ENCODE measurements at places on chromosomes 5 and 9.

GRCh38 chr9:126420135-126420534 lies 93.5 kb downstream of the MVB12B start:
- DNase-seq, result no peak

DNA sequence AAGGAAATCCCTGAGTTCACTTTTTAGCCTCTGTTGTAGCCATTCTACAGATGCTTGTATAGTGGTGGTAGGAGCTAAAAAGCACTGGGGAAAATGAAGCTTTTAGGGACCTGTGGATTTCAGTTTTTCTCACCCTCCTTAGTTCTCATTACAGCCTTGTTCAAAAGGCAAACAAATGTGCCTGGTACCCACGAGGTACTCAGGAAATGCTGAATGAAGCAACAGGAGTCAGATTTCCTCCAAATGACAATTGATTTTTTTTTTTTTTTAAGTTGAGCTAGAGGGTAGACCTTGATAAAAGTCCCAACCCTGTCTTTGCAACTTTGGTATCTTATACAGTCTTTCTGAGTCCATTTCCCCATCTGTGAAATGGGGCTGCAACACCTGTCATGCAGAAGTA lies 21.3 kb upstream of the TMOD1 start:
- DNase-seq, result no peak

GRCh38 chr5:64883912-64884311 lies 115.2 kb downstream of the CWC27 start:
- no peak for DNase-seq

DNA sequence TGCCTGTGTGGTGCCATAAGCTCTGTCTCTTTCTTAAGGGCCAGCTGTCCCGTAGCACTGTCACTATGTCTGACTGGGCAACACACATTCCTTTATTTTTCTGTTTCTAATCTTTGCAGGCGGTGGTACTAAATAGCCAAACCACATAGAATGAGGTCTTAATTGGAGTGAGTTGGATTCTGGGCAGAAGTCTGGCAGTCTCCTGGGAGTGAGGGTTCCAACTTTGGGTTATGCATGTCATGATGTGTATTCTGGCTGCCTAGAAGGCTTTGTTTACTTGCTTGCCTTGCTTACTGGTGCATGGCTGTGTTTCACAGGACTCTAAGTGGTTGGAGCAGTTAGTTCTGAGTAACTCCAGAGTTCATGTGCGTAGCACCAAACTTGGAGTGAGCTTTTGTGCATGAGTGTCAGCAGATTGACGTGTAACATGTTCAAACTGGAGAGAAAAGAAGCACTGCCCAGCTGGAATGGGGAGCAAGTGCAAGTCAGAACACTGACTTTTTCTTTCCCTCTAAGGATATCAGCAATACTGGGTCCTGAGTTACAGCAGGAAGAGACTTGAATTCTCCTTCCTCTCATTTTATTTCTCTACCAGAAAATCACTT lies 185.8 kb downstream of the PCSK1 start:
- no peak for DNase-seq

GRCh38 chr5:127070243-127070642 lies 3.1 kb downstream of the C5orf63 start:
- DNase-seq, result no peak

DNA sequence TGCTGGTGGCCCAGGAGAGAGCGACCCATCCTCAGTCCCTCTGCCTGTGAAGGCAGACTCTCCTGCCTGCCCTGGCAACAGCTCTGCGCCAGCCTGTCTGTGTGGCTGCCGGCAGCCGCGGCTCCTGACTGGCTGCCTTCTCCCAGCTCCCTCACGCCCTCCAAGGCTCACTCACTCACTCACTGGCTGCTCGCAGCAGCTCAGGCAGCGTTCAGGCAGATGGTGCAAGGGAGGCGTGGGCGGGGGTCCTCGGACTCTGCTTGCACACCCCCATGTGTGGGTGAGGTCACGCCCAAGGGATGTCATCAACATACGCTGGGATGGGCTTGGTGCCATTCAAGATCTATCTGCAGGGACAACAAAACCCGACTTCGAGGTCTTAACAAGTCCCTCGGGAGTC lies 66.7 kb downstream of the DAB2IP start:
- no peak for DNase-seq

- no peak for DNase-seq
These were observed 560.6 kb downstream of the PRR16 start for GRCh38 chr5:121024416-121025311.

GRCh38 chr5:72624641-72625236 lies 117.5 kb upstream of the ZNF366 start:
- DNase-seq, result no peak

DNA sequence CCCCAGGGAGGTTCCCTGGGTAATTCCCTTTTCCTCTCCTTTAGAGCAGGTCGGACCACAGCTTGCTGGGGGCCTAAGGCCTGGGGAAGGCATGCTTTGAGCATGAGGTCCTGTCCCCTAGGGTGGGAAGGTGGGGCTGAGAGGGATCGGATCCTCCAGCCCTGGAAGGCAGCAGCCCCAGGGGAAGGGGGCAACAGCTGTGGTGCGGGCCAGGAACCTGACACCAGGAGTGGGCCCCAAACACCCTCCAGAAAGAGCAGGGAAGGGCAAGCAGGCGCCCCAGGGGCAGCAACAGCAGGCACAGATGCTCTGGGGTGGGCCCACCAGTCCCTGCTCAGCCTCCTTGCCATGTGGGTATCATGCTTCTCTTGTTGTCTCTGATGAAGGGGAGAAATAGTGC lies 3.2 kb upstream of the CORO2A start:
- no peak for DNase-seq

DNA sequence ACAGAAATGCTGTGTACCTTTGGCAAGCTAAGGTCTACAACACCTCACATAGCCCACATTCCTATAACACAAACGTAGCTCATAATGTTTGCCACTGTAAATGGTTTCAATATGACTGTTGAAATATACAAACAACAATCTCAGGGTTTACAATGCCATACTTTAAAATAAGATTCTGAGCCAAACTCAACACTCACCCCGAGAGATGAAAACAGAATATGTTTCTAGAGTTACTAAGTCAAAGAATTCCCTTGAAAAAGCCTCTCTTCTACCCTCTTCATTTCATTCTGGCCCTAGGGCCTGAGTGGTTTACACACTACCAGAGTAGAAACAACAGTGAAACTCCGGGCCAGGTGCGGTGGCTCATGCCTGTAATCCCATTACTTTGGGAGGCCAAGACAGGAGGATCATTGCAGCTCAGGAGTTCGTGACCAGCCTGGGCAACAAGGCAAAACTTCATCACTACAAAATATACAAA lies 72.6 kb downstream of the MYO10 start:
- DNase-seq, result no peak

GRCh38 chr9:111959468-111960359 lies 63.1 kb downstream of the UGCG start:
- DNase-seq, result no peak

DNA sequence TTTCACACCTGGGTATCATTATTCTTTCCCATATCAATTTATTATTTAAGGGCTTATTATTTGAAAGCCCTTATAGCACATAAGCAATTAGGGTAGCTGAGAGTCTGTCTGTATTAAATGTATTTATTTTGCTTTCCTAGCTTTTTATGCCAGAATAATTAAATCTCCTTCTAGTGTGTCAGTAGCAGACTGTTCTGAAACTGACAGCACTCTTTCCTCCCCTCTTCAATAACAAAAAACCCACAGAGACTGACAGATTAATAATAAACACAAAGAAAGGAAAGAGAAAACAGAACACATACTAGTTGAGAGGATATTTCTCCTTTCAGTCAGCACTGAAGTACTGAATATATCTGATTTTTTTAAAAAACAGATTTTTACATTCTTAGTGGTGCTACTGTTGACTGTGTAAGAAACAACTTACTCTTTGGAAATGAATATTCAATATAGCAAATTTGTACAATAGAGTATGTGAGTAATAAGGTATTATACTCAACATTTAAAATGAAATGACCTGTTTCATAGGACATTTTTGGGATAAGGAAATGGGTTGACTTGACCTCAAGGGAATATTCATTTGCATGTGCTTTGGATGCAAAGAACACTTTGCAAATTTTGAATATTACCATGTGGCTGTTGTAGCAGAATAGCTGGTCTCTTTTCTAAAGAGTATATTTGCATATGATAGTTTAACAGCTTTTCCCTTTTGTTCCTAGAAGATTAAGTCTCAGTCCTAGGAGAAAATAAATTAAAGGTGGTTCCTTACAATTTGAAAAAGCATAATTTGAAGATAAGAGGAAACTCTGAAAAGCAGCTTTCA lies 208.3 kb downstream of the SPATA31D1 start:
- no peak for DNase-seq

DNA sequence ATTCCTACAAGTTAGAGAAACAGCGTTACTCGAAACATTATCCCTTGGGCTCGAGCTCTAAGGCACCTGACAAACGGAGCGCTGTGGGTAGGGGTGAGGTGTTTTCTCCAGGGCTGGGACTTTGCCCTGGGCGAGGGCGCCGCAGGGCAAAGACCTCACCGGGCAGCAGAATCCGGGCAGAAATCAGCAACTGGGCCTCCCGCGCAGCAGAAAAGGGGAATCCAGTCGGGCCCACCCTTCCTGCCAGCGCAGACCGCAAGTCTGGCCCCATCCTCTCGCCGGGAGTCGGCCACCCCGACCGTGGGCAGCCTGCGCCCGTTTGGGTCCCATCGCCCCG lies 430 bp upstream of the MSH3 start:
- DNase-seq, result peak; percentile 16

GRCh38 chr5:79318935-79319614 lies 83.1 kb downstream of the JMY start:
- no peak for DNase-seq

GRCh38 chr5:177478711-177479646 lies 5.5 kb upstream of the DBN1 start:
- DNase-seq, result peak; percentile 69

DNA sequence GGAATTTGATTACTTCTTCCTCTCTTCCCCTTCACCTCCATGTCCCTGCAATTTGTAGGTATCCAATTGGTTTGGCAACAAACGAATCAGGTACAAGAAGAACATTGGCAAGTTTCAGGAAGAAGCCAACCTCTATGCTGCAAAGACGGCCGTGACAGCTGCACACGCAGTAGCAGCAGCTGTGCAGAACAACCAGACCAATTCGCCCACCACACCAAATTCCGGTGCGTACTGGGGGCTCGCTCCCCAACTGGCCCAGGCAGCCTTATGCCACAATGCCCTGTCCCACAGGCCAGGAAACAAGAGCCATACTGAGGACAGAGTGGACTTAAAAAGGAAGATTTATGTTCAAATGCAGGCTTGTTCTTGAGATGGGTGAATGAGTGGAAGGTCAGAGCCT lies 213.5 kb downstream of the PBX3 start:
- DNase-seq, result no peak

GRCh38 chr9:129894120-129894823 lies 59.0 kb downstream of the USP20 start:
- no peak for DNase-seq

- no peak for DNase-seq
These were observed 6.3 kb downstream of the ARL15 start for GRCh38 chr5:54304040-54304439.

GRCh38 chr5:178483620-178484019 lies 106.6 kb downstream of the COL23A1 start:
- no peak for DNase-seq

DNA sequence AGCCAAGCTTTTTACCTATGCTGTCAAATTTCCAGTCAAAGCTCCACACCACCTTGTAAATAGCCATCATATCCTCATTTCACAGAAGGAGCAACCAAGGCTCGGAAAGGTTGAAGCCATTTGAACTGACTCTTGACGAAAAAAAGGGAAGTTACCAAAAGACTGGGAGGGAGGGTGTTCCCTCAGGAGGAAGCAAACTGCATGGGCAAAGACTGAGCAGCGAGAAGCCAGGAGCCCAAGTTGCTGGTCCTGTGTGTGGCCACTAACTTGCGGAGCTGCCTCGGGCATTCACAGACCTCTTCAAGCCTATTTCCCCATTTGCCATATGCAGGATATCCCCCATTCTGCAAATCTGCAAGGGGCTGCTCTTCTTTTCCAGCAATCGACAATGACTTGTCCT lies 37.4 kb downstream of the TTLL11 start:
- no peak for DNase-seq

GRCh38 chr9:134880484-134881312 lies at the start of gene FCN2:
Gene FCN2, plus strand, starts transcription at chr9:134880810. Its CDS starts 12 bp downstream, at chr9:134880822.
- DNase-seq, result no peak

DNA sequence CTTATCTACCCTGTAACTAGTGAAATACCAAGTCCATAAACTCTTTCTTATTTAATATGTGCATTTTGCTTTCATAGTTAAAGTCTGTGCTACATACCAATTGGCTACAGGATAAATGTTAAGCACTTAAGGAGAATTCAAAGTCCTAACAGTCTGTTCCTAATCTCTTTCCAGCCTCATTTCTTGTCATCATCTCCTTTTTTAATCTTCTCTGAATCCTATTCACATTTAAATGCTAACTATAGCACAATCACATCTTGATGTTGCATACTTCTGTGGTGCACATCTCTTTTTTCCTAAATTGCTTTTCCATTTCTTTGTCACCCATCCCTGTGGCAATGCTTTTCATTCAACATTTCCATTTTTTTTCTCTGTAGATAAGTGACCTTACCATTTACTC lies 996.1 kb upstream of the TYRP1 start:
- no peak for DNase-seq

DNA sequence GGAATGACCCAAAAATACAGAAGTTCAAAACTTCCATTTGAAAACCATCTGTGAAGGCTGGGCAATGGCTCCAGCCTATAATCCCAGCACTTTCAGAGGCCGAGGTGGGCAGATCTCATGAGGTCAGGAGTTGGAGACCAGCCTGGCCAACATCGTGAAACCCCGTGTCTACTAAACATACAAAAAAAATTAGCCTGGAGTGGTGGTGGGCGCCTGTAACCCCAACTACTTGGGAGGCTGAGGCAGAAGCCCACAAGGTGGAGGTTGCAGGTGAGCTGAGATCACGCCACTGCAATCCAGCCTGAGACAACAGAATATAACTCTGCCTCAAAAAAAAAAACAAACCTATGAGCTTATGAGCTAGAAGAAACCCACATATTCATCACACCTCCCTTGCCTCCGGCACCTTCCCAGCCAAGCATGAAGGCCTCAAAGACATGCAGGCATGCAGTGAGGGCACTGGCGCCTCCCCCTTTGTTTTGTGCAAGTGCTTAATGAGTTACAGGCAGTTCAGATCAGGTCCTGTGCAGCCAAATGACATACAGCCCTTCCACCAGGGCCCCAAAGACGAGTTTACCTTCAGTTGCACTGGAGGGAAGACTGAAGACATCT lies 9.9 kb downstream of the HNRNPH1 start:
- DNase-seq, result no peak

Measured in hematopoietic multipotent progenitor cell treated with erythropoietin and hydrocortisone succinate and interleukin-3 and kit ligand, for 15 days (in vitro differentiated cells).